Central memory CD4-positive, alpha-beta T cell (primary cell): ENCODE measurements at places on chromosomes 11 and 22.

DNA sequence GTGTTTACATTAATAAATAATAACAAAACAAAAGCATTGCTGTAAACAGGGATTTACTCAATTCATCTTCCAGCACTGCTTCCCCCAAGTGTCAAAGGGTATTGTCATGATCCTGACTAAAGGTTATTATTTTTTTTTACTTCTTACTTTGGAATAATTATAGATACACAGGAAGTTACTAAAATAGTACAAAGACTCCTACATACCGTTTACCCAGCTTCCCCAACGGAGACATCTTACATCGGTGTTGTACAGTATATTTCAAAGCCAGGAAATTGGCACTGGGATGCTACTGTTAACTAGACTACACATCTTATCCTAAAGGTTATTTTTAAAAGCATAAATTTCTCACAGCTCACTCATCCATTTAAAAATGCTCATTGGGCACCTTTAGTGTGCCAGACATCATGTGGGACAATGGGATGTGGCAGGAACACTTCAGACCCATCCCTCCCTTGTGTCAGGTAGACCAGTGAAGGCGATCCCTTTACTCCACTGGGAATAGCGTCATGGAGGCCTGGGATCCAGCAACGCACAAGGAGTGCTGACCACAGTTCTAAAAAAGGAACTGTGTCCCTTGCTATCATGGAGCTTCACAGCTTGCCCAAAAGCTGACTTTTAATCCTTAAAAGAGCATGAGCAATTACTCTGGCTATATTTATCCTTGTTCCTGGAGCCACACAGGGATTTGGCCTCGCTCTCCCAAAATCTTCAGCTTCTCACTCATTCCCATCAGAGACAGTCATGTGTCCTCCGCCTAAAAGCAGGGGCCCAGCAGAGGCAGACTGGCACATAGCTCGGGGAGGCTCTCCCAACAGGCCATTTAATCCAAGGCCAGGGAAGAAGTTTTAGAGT is 3.1 kb upstream of the IRAG1 start:
- DNase-seq: no peak

DNA sequence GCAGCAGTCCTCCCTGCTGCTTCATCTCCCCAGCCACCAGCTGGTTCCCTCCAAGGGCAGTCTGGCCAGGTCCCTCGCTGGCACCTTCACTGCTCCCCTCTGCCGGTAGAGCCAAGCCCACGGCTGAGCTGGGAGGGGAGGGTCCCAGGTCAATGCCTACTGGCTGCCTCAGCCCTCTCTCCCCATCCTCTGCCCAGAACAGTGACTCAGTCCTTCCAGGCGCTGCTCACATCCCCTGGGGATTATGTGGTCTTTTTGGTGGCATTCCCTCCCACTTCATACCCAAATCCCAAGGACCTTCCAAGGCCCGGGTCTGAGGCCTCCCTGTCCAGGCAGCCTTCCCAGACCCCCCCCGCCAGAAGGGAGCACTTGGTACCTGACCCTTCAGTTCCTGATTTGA is 44.9 kb downstream of the WNT7B start:
- no peak for DNase-seq

DNA sequence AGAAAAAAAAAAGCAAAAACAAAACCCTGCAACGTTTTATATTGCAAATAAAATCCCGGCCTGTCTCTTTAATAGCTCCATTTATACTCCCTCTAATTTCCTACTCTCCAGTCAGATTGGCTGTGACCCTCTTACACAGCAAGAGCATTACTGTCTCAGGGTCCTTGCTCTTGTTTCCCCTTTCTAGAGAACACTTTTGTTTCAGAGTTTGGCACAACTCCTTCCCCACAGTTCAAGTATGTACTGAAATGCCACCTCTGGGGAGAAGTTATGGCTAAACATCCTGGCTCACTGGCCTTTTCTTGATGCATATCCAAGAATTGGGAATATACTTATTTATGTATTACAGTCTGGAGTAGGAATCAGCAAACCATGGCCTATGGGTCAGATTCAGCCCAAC is 2.6 kb downstream of the CASP12 start:
- no peak for DNase-seq

GRCh38 chr11:43242401-43242800 is 69.4 kb upstream of the API5 start:
- no peak for DNase-seq

DNA sequence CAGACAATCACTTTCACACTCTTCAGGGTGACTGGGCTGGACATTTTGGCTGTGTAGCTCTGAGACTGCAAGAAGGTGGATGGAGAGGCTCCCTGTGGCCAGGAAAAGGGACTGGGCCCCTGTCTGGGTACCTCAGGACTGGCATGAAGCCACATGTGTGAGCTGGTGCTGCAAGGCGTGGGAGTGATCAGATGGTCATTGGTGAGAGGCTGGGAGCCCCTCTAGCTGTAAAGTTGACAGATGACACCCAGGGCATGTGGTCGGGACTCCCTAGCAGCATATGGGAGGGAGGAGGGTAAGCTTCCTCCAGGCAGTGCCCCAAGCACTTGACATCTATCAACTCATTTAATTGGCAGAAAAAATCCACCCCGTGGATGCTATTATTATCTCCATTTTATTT is 18.9 kb upstream of the CABP2 start:
- DNase-seq: no peak

GRCh38 chr11:4626207-4627099 is 10.8 kb upstream of the OR51D1 start:
- DNase-seq: no peak

DNA sequence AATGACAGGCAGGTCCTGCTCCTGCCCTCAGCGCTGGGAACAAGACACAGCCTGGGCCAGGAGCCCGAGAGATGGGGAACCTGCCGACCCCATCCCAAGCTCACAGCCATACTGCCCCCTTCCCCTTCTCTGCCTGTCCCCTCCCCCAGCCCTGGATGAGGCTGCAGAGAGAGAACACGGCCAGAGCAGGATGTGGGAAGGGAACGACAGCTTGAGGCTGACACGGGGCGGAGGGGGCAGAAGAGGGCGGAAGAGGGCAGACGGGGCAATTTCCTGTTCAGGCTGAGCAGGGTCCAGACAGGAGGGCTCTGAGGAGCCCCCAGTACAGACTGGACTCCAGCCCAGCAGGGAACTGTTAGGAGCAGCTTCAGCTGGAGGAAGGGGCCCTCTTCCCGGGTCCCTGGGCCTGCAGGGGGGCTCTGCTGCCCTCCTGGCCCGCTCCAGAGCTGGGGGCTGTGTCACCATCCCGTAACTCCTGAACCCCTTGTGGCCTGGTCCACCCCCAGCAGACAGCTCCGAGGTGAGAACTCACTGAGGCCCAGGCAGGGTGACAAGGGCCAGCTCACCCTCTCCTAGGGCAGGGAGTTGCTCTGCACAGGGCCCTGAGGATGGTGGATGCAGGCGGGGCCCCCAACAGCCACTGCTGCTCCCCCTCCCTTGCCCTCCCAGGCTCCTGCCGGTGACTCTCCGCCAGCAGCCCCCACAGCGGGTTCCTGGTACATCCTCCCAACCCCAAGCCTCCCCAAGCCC is 5.7 kb downstream of the CTSD start:
- DNase-seq: peak; percentile 37

- DNase-seq: no peak
Observed at GRCh38 chr11:70183483-70184176, 19.5 kb upstream of the FADD start.

DNA sequence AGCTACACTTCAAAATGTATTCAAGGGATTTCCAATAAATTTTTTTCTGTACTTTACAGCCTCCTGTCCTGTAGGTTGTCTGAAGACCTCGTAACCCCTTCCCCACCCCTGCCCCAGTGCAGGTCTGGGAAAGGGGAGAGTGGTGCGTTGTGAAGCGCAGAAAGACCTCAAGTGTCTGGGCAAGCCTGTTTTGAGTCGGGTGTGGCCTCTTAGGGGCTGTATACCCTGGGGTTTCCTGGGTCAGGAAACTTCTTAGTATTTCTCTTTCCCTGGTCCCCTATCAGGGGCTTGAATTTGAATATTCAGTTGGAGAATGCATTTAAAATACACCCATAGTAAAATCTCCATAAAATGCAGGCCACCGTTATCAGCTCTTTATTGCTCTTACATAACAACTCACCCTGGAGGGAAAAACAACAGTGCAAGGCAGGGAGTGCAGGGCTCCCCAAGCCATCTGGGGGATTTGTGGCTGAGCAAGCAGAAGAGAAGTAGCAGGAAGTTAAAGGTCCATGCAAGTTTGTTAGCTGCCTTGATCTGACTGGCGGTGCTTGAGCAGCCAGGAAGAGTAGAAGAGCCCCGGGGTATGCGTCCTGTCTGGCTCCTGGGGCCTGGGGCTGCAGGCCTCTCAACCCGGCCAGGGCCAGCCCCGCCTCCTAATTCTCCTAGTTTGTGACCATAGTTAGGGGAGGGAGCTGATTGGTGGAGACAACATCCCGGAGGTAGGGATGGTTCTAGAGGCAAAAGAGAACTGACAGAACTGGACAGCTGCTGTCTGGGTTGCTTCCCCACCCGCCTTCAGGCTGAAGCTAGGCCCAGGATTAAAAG is 25.7 kb downstream of the ARHGAP1 start:
- DNase-seq: peak; percentile 33
